ENCODE measurements at places on chromosomes 1 and 21.

DNA sequence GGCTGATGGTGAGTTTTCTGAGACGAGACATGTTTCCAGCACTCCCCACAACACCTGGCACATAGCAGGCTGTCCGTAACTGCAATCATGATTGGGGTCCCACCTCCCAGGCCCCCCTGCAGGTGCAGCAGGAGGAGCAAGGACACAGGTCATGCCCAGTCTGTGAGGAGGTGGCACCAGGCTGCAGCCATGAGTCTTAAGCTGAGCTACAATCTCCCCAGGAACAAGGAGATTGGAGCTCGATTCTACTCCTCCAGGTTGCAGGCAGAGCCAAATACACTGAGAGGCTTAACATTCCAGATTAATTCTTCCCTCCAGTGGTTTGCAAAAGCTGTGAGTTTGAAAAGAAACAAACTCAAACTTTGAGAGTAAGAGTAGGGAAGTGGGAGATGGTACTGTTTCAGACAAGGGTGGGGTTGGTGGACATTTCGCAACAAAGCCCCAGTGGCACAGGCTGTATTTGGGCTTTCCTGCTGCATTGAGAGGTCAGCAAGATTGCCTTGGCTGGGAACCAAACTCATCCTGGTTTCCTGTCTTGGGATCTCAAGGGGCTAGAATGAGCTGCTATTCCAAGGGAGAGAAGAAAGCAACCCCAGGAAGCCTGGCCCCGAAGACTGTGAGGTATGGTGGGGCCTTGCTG lies 64.8 kb upstream of the GALNT2 start:
- no peak for DNase-seq

- peak; percentile 29 for DNase-seq
These were observed 147.0 kb downstream of the ST6GALNAC5 start for GRCh38 chr1:77014073-77014788.

DNA sequence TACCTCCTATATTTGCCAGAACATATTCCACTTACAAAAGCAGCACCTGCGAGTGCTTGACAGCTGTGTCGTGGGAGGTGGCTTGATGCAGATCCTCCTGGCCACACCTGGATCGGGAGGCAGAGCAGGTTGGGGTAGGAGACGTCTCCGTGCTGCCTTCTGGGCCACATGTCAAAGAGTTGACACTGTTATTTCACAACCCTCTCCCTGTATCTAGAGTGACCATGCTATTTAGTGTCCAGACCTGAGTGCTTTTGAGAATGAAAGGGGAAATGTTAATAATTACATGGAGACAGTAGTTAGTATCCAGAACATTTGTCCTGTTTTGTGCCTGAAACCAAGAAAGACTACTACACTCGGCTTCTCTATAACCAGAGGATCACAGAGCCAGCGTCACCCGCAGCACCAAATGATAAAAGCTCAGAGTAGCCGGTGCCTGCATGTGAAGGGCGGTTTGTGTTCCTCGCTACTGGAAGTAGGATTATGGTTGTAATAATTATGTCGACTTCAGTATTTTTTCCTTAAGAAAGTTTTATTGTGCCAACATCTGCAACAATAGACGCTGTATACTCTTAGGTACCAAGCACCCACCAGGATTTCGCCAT lies 77.1 kb downstream of the GALNT2 start:
- DNase-seq, result no peak

- peak; percentile 3 for DNase-seq
These were observed 38.0 kb upstream of the HLX start for GRCh38 chr1:220841293-220841692.

DNA sequence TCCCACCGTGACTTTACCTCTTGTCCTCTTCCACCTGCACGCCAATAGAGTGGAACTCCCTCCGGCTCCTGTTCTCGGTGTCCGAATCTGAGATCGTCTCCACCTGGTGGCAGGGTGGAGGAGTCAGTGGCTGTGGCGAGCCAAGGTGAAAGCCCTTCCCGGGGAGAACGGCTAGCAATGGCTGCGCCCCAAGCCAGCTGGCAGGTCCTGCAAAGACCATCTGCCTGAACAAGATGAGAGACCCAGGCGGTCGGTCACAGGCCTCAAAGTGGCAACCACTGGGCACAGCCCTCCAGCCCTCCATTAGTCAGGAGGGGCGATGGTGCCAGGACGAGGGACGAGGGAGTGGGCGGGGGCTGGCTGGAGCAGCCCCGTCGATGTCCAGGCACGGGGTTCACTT lies 25.4 kb upstream of the SMIM12 start:
- no peak for DNase-seq

GRCh38 chr1:185894791-185895190 lies 160.6 kb downstream of the HMCN1 start:
- no peak for DNase-seq

DNA sequence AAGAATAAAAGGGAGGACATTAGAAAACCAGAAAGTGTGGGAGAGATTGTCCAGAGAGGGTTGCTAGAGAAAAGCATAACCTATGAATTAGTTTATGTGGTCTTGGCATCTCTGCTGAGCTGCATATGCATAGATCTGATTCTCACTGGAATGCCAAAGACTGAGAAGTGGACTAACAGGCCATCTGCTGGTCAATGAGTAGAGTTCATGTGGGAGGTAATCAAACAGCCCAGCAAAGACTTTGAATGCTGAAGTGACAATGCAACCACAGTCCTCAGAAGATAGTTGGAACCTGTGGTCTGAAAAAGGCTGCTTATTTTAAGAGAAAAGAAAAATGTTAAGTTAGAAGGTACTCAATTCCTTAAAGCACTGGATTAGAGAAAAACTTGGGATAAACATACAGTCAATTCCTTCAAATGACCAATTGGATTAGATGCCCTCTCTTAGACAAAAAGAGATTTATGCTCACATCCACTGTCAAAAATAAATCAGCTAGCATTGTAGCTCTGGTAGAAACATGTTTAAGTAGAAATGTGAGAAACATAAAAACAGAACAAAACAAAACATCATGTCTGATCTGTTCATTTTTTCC lies 382.8 kb downstream of the AMY1C start:
- peak; percentile 57 for DNase-seq

- no peak for DNase-seq
These were observed 485.4 kb upstream of the LRRC7 start for GRCh38 chr1:69082312-69082711.

DNA sequence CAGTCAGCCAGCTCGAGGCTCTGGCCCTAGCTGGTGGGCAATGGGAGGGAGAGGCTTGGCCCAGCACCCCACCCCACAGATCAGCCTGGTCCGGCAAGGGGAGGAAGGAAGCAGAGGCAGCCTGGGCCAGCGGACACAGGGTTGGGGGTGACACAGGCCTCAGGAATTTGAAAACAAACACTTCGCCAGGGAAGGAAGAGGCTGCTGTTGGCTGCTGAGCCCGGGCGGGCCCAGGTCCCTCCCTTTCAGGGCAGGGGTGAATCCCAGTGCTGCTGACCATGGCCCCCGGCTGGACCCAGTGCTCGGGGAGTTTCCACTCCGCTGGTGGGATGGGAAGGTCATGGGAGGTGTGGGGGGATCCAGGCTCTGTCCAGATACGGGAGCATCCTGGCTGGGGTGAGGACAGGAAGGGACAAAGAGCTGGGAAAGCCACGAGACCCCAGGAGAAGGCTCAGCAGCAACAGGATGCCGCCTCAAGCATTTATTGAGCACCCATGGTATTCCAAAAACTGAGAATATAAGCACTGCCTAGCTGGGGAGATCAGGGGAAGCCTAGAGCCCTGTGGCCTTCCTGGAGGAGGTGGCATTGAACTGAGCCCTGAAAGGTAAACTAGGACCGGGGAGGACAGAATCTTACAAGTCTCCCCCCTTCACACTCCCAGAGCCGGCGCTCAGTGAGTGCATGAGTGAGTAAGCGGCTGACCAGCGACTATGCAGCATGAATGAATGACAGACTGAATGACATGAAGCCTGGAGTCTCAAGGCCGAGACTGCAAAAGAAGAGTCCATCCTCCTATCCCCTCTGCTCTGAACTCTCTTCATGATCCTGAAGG lies 26.2 kb upstream of the EPHA2 start:
- no peak for DNase-seq

GRCh38 chr1:175808573-175808972 lies 65.2 kb upstream of the TNR start:
- DNase-seq, result no peak

GRCh38 chr21:29582855-29583254 lies 284.1 kb downstream of the BACH1 start:
- DNase-seq, result no peak

- DNase-seq, result no peak
These were observed 11.0 kb downstream of the ZMYM4 start for GRCh38 chr1:35279555-35279904.

DNA sequence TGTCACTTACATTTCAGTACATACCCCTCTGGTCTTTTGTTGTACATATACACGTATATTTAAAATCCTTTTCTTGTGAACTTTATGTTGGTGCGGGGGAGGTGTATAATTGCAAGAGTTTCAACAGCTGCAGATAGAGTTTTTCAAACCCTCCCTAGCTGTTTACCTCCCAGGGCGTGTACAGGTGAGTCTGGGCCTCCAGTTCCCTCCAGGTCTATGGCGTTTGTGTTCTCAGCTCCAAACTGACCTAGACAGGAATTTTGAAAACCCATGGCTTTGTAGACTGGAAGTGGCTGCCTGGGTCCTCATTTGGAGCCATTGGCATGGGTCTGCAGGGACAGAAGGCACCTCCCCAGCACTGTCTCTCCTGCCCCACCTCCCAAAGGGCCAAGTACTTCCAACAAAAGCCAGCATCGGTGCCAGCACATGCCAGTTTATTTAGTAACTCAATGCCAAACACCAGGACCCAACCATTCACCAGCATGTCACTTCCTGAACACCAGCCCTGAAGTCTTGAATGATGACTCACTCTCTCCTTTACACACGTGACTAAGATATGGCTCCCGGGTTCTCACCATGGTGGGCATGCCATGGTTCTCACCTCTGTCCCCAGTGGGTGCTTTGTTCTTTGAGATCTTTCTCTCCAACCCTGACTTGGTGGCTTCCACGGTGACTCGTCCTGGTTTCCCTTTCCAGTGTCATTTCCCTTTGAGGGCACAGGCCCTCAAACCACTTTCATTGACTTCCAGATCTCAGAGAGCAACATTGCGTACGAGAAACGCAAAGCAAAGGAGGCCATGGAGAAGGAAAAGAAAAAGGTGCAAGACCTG lies 57.3 kb upstream of the EFHD2 start:
- no peak for DNase-seq

DNA sequence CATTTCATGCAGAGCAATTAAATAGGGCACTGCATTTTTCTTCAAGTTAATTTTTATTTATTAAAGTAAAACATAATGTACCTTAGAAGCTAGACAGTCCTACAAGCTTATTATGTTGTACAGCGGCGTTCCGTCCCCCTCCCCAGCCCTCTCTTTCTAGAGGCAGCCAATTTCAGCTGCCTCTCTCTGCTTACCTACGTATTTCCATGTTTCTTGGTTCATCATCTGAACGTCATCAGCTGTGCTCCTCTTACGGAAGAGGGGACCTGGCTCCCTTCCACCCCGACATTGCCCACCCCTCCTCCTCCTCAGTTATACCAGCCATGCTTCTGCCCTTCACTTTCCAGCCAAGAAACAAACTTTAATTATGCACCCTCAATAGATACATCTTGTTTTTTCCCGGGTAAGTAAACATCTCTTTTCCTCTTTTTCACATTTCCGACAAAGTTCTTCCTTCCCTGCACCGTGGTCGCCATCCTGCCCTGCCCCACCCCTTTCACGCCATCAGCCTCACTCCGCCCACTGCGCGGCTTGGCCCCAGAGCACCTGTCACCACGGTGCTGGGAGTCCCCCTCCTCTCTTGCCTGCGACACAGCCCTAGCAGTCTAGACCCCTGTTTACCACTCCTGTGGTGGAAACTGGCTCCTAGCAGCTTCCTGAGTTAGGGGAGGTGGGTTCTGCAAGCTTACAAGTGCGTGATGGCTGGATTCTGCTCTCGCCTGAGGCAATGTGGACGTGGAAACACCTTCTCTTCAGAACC lies 57.9 kb downstream of the SLC37A1 start:
- DNase-seq, result no peak

- DNase-seq, result no peak
These were observed 47.2 kb upstream of the NBPF3 start for GRCh38 chr1:21392587-21393263.

GRCh38 chr1:216887032-216887431 lies 163.8 kb upstream of the ESRRG start:
- DNase-seq, result no peak

DNA sequence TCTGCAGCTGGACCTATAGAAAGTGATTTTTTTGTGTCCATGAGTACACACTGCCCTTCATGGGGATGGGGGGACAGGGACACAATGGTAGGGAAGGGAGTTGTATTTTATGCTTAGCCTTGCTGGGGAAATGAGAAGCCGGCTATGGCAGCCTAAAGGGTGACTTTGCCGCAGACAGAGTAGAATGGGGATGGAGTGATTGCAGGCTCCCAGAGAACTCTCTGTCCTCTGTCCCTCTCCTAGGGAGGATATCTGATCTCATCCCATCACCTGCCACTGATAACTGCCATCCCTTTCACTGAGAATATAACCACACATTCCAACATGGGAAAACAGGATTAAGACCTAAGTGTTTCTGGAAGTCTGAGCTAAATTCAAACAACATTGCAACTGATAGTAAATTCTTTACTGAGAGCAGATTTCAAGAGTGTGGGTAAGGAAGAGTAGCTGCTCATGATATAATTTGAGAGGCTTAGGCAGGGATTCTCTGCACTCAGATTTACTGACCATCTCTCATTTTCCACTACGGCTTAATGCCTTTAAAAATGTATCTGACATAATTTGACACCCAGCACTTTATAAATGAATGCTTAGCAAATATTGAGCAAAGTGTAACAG lies 13.9 kb downstream of the SH2D1B start:
- no peak for DNase-seq

DNA sequence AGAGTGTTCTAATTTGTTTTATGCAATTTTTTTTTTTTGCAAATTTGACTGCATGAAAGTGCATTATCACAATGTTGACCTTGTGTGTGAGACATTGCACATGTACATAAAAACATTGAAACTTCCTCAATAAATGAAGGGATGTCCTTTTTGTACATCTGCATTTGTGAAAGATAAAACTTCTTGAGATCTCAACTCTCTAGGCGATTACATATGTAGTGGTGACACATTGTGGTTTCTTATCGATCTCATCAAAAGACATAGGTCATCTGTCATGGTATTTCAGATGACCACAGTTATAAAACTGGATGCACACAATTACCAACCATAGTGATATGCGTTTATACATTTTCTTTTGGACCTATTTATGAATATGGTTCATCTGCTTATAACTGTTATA lies 35.6 kb upstream of the C21orf91 start:
- no peak for DNase-seq

GRCh38 chr1:94100785-94101612 lies 19.9 kb downstream of the ABCA4 start:
- peak; percentile 96 for DNase-seq

DNA sequence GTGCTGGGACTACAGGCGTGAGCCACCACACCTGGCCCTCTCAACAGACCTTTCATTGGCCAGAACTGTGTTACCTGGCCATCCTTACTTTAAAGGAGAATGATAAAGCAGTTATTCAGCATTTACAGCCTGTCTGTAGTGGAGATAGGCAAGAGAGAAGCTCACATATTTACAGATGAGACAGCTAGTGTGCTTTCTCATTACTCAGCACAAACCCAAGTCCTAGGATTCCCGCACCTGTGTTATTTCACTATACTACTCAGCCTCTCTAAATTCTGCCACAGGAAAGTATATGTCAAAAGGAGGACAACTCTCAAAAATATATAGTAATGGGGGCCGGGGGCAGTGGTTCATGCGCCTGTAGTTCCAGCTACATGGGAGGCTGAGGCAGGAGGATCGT lies 15.9 kb upstream of the MYOC start:
- no peak for DNase-seq
